Right atrium auricular region (tissue), 2 donors: ENCODE measurements at places on chromosomes 11 and 22.

DNA sequence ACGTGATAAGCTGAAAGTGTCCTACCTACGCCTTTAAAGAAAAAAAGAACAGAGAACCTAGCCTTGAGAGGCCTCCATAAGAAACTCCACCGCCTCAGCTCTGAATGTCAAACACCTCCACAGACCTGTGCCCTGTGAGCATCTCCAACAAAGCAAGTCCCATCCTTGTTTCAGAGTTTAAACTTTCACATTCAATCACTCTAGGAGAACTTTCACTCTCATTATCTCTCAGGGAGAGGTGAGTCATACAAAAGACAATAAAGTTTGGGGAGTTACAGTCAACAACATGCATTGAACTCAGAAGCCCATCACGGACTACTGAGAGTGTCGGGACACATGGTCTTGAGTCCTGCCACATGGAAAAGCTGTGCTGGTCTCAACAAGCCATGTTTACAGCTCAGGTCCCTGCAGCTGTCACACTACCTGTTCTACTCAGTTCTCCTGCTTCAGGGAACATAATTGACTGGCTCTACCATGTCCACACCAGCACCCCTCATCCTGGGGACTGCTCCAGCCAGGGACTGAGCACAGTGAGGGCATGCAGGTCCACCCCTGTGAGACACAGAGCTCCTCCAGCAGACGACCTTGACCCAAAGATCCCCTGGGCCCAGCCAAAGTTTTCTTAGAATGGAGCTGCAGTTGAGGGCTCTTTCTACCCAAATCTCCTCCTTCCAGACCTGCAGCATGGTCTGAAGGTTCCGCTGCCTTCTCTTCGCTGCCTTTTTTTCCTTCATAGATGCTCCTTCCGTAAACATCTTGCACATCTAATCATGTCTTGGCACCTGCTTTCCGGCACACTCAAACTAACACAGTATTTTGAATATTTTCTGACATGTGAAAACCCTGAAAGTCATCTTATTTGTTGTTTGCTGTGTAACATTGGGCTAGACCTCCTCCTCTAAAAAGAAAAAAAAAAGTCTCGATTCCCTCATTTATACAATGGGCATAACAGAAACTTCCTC lies 114.9 kb downstream of the ETS1 start:
- DNase-seq: no peak

- DNase-seq: no peak
Measured at GRCh38 chr11:32081129-32081641, 9.7 kb upstream of the RCN1 start.

- DNase-seq: no peak
Measured at GRCh38 chr11:20474882-20475517, 87.5 kb downstream of the PRMT3 start.

DNA sequence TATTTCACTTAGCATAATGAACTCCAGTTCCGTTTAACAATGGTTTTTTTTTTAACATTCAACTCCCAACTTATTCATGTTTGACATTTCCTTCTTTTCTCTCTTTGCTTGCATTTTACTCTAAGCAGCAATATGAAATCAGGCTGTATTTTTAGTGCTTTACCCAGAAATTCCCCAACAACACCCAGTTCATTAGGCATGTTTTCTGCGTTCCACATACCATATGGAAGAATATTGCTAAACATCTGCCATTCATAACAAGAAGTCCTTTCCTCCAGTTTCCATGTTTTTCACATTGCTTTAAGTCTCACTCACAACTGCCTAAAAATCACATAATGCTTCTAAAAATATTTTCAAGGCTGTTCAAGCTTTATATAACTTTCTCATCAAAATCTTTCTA lies 45.8 kb downstream of the PLAAT5 start:
- DNase-seq: no peak

DNA sequence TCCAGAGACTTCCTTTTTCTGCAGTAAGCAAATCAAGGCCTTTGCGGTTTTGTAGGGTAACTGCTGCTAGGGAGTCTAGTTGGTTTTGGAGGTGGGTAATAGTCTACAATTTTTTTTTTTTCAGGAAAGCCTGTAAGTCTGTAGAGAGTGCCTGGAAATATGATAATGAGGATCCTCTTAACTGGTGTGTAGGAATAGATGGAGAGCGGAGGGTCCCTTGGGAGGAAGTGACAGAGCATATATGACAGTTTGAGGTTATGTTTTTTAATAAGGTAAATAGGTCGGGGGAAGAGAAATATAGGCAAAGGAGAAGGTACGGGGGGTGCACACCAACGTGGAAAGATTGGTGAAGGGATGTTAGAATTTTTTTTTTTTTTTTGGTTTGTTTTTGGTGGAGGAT lies 25.9 kb downstream of the ZNF195 start:
- DNase-seq: no peak

DNA sequence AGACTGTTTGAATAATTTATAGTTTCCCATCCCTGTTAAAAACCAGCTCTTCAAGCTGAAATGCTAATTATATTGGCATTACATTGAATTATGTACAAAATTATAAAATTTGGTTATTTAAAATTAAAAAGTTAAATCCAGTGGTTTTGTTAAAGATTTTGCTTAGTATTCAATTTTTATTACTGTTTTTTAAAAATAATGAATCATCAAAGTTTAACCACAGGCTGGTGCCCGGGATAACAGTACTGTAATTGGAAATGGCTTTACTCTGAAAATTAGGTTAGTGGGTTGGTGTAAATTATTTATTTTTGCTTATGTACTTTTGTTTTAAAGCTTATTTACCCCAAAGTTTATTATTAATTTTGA lies 45.4 kb upstream of the WEE1 start:
- DNase-seq: no peak
